ENCODE measurements at places on chromosomes 3 and 15. TPM values are rescaled to one million over a fixed set of nuclear protein-coding genes. Genes with fewer than 3 reads are reported as not detected.

The TEX55 gene
- total RNA-seq: not detected

The ISLR gene
- 2.2 TPM for total RNA-seq

The SERINC4 gene
- total RNA-seq: 0.36 TPM

The STXBP5L gene
- not detected for total RNA-seq

The CD200 gene
- total RNA-seq: 1.1 TPM

The TF gene
- total RNA-seq: 63.3 TPM

The IMPG2 gene
- total RNA-seq: 0.08 TPM
